ENCODE measurements at places on chromosomes 1 and 21. TPM values are rescaled to one million over a fixed set of nuclear protein-coding genes. Genes with fewer than 3 reads are reported as not detected.

DNA sequence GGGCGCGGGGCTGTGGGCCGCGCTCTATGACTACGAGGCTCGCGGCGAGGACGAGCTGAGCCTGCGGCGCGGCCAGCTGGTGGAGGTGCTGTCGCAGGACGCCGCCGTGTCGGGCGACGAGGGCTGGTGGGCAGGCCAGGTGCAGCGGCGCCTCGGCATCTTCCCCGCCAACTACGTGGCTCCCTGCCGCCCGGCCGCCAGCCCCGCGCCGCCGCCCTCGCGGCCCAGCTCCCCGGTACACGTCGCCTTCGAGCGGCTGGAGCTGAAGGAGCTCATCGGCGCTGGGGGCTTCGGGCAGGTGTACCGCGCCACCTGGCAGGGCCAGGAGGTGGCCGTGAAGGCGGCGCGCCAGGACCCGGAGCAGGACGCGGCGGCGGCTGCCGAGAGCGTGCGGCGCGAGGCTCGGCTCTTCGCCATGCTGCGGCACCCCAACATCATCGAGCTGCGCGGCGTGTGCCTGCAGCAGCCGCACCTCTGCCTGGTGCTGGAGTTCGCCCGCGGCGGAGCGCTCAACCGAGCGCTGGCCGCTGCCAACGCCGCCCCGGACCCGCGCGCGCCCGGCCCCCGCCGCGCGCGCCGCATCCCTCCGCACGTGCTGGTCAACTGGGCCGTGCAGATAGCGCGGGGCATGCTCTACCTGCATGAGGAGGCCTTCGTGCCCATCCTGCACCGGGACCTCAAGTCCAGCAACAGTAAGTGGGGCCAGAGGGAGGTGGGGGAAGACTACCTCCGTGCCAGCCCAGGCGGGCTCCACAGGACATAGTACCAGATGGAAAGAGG is 808 bp downstream of the MAP3K21 start:
- no peak for DNase-seq

GRCh38 chr1:67339623-67340343 is 32.1 kb downstream of the IL12RB2 start:
- no peak for DNase-seq

DNA sequence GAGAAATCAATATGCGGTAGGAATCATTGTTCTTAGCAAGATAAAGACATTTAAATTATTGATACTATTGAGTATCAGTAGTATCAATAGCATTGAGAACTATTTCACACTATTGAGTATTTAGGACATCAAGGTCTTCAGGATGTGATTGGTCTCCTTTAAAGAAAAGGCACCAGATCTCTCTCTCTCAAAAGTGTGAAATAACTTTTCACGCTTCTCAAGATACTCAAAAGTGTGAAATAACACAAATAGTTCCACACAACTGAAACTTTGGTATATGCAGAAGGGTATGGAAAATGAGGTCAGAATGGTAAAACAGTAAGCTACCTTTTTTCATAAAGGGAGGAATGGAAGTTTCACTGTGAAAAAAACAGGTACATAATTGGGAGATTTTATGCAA is 6.7 kb upstream of the PYHIN1 start:
- no peak for DNase-seq

GRCh38 chr21:37017951-37018679 is 11.6 kb downstream of the RIPPLY3 start:
- DNase-seq = no peak

DNA sequence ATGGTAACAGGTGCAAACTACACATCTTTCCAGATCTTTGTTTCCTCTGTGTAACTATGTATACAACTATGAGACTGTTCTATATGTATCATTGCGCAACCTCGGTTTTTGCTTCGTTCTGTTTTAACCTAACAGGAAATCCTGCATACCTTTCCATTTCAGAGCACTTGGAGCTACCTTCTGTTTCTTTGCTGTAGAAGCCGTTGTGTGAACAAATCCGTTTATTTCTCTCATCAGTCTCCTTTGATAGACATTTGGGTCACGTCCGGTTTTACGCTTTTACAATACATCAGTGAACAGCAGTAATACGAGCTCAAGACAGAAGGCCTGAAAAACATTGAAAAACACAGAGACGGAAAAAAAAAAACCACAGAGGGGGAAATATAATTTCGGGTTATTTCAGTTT is 10.5 kb downstream of the ATP5IF1 start:
- no peak for DNase-seq

DNA sequence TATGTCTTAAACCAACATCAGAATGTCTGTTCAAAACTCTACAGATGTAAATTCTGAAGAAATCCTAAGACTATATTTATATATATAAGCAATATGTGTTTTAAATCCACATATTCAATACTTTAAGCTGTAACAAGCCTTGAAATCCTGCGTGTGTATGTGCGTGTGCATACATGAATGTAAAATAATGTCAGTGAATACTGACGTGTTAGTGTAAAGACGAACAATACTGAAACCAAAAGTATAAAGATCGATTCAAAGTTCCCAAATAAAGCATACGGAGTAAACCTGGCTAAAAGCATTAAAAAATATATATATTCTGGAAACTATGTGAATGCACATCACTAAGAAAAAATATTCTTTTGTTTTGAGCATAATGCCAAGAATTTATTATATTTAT is 668.6 kb upstream of the NCAM2 start:
- no peak for DNase-seq

BTBD8 gene
- 2.8 TPM for total RNA-seq

PGLYRP3 gene
- total RNA-seq = not detected

AMY1A gene
- not detected for total RNA-seq

All from HCT116 (cell line).